ENCODE measurements at places on chromosomes 16 and 17. TPM values are rescaled to one million over a fixed set of nuclear protein-coding genes. Genes with fewer than 3 reads are reported as not detected.

ADAP2 gene
- total RNA-seq: 4.9 TPM

GRCh38 chr17:45429339-45430005, 3.2 kb downstream of the ARHGAP27 start:
- no peaks in the 10 kb centered on the region for H3K36me3 ChIP-seq
- no peaks in the 10 kb centered on the region for H3K27me3 ChIP-seq
- H3K27ac ChIP-seq: no peak overlapping the region
- no peak for DNase-seq
- H3K4me1 ChIP-seq: peaks cover 11% of the 10 kb centered on the region

GRCh38 chr17:61330174-61331150, 69.2 kb upstream of the TBX2 start:
- H3K4me1 ChIP-seq: no peaks in the 10 kb centered on the region
- no peak overlapping the region for H3K4me3 ChIP-seq
- no peaks in the 10 kb centered on the region for H3K27me3 ChIP-seq
- no peaks in the 10 kb centered on the region for H3K36me3 ChIP-seq
- no peak overlapping the region for H3K27ac ChIP-seq

DNA sequence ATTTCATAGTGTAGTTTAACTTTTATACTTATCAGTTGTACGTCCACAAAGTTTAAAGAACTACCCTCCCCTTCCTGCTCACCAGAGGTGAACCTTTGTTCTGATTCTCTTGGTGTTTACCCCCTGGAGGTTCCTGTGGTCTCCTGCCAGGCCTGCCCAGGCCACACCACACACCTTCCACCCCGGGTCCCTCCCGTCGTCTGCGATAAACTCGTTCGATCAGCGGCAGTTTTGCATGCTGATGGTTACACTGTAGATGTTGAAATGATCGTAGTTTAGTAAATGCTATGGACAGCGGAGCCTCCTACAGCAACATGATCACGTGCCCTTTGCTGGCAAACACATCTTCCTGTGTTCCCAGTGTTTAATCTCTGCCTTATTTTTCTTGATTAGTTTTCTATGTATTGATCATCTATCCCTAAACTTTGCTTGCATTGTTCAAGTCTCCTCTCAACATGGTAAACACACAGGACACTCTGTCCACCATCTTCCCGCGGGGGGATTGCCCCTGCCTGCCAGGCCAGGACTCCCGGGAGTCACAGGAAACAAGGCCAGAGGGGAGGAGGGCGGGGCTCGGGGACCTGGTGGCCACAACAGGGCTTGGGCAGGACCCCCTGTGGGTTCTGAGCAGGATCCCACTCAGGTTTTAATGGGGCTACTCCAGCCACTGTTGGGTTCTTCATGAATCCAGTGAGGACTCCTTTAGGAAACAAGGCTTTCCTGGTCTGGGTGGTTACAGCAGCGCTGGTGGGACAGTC, 2.8 kb upstream of the ACSF3 start:
- H3K36me3 ChIP-seq: no peaks in the 10 kb centered on the region
- H3K4me3 ChIP-seq: no peak overlapping the region
- no peak for DNase-seq
- H3K27me3 ChIP-seq: peaks cover 3% of the 10 kb centered on the region
- peaks cover 15% of the 10 kb centered on the region for H3K4me1 ChIP-seq

KRTAP9-2 gene
- total RNA-seq: not detected

- peaks cover 8% of the 10 kb centered on the region for H3K36me3 ChIP-seq
- H3K27ac ChIP-seq: no peak overlapping the region
- H3K4me1 ChIP-seq: peaks cover 20% of the 10 kb centered on the region
- DNase-seq: no peak
Measured at GRCh38 chr16:85002608-85003007, 8.7 kb downstream of the ZDHHC7 start.

DNA sequence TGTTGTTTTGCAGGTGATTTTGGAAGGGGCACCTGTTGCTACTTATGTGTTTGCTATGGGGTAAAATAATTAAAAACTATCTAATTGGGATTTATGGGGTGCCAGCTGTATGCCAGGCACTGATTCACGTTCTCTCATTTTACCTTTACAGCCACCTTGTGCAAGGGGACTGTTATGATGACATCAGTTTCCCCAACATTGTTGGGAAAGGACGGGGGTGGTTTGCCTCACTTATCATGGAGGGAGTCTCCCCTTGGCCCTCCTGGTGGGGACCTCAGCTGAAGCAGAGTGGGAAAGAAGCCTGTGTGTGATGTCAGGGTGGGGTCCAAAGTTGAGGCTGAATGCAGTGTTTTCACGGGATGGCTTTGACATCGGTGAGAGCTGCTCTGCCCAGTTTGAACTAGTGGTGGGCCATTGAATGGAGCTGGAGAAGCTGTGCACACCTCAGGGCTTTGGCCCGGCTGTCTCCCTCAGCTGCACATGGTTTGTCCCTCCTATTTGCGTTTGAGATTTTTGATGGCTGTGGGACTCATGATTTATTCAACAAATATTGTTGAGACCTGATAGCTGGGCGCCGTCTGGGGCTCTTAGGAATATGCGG, 36.1 kb downstream of the CMIP start:
- H3K4me1 ChIP-seq: peaks cover 25% of the 10 kb centered on the region
- H3K27me3 ChIP-seq: no peaks in the 10 kb centered on the region
- H3K4me3 ChIP-seq: no peak overlapping the region
- H3K27ac ChIP-seq: no peak overlapping the region

GRCh38 chr16:30068750-30069610, 3.4 kb downstream of the ALDOA start:
- H3K27ac ChIP-seq: peak overlapping the region; percentile 22
- H3K4me3 ChIP-seq: no peak overlapping the region
- peak; percentile 54 for DNase-seq
- H3K4me1 ChIP-seq: peaks cover 30% of the 10 kb centered on the region
- no peaks in the 10 kb centered on the region for H3K27me3 ChIP-seq

DNA sequence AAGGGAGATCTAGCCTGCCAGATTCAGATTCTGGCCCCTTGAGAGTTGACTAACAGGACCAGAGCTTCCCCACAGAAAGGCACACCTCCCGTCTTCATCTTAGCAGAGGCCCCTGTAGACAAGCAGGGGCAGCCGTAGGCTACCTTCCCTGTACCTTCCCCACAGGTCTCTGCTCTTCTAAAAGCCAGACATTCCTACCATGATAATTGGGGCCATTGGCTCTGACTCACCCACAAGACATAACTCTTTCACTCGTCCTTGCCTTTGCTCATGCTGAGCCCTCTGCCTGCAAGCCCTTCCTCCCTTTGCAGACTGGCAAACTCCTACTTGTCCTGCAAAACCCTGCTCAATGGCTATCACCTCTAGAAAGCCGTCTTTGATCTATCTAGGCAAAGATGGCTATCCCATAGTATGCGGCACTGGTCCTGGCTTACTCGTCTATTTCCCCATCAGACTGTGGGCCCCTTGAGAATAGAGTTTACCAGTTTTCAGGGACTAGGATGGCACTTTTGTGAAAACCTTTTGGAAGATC, 43.8 kb downstream of the PIMREG start:
- H3K4me1 ChIP-seq: no peaks in the 10 kb centered on the region
- H3K27me3 ChIP-seq: no peaks in the 10 kb centered on the region
- no peak overlapping the region for H3K4me3 ChIP-seq
- no peak overlapping the region for H3K27ac ChIP-seq
- no peaks in the 10 kb centered on the region for H3K36me3 ChIP-seq

- no peak for DNase-seq
- H3K4me3 ChIP-seq: no peak overlapping the region
- no peak overlapping the region for H3K27ac ChIP-seq
- no peaks in the 10 kb centered on the region for H3K36me3 ChIP-seq
- H3K27me3 ChIP-seq: no peaks in the 10 kb centered on the region
Measured at GRCh38 chr17:20852239-20852989, 190.4 kb downstream of the USP22 start.

DNA sequence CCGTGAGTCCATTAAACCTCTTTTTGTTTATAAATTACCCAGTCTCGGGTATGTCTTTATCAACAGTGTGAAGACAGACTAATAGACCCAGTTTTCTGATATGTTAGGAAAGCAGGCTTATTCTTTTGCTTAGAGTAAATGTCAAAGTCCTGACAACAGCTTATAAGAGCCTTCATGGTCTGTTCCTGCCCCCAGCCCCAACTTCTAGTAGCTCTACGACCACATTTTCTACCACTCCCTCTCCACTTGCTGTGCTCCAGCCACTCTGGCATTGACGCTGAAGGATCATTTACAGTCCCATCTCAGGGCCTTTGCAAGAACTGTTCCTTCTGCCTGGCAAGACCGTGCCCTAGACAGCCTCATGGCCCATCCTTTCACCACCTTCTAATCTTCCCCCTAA, 104.6 kb upstream of the GPR139 start:
- no peaks in the 10 kb centered on the region for H3K36me3 ChIP-seq
- no peaks in the 10 kb centered on the region for H3K4me1 ChIP-seq
- no peak overlapping the region for H3K27ac ChIP-seq
- no peak for DNase-seq
- H3K4me3 ChIP-seq: no peak overlapping the region
- H3K27me3 ChIP-seq: no peaks in the 10 kb centered on the region

DNA sequence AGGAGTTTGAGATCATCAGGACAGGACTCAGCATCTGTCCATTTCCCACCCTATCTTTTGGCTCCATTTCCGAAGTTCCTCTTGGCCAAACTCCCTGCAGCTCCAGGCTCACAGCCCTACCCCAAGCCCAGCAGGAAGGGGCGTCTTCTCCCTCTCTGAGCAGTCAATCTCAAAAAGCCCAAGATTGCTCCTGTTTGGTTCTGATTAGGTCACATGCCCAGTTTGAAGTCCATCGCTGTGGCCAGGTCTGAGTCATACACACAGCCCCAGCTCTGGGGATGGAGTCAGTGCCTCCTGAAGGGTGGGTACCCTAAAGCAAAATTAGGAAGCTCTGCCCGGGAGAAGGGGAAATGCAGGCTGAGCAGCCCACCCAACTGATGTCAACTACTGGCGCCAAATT, 23.9 kb downstream of the SNX20 start:
- H3K4me3 ChIP-seq: no peak overlapping the region
- no peak overlapping the region for H3K27ac ChIP-seq
- no peaks in the 10 kb centered on the region for H3K27me3 ChIP-seq
- H3K4me1 ChIP-seq: no peaks in the 10 kb centered on the region
- no peak for DNase-seq
- H3K36me3 ChIP-seq: no peaks in the 10 kb centered on the region

- no peaks in the 10 kb centered on the region for H3K27me3 ChIP-seq
- H3K36me3 ChIP-seq: peaks cover 15% of the 10 kb centered on the region
- H3K4me1 ChIP-seq: peaks cover 26% of the 10 kb centered on the region
- no peak overlapping the region for H3K4me3 ChIP-seq
Measured at GRCh38 chr17:43175213-43176118, 4.5 kb downstream of the NBR1 start.

DNA sequence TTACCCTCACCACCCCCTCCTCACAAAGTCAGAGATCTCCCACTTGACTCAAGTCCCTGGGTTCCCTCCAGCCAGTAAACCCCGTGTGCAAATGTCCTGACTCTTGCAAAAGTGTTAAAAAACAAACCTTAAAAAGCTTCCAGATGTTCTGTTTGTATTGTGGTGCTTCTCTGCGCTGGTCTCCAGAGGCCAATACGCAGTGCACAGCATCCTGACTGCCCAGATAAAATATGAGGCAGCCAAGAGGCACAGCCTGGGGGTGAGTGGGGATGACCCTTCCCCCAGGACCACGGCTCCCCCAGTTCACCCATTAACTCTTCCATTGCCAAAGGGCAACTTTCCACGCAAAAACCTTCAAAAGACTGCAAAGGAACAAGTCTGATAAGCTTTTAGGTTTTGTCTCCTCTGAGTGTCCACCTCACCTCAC, 291.8 kb downstream of the SOX9 start:
- no peak for DNase-seq
- no peaks in the 10 kb centered on the region for H3K36me3 ChIP-seq
- no peak overlapping the region for H3K27ac ChIP-seq
- H3K27me3 ChIP-seq: no peaks in the 10 kb centered on the region
- H3K4me1 ChIP-seq: no peaks in the 10 kb centered on the region
- no peak overlapping the region for H3K4me3 ChIP-seq

GRCh38 chr16:30395992-30396585, 869 bp downstream of the ZNF48 start:
- H3K27ac ChIP-seq: peak overlapping the region; percentile 71
- DNase-seq: no peak
- H3K27me3 ChIP-seq: no peaks in the 10 kb centered on the region
- peak overlapping the region; percentile 80 for H3K4me3 ChIP-seq

DNA sequence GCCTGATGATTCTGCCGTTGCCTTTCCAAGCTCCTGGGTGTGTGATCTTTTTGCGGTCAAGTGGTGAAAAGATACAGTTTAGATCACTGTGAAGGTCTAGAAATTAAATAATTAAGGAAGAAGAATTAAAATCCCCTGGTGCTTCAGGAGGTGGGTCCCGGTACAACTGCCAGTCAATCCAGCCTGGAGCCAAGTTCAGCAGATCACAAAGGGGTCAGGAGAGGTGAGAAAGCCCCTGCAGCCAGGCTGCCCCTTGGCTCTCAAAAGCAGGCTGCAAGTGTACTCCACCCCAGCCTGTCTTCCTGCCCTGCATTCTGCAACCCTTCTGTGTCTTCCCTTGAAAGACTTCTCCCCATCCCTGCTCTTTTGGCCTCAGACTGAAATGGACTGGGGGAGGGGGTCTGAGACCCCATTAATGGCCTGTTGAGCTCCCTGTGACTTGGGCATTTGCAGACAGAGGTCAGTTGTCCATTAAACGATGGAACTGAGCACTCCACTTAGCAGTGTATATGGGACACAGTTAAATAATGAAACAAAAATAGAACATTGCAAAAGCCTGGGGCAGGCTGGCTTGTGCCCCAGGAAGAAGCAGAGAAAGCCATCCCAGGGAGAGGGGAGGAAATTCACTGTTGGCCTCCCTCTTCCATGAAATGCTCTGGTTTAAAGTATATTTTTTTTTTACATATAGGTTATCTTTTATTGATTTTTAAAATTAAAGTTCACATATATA, 15.1 kb downstream of the CACNG5 start:
- no peak for DNase-seq
- no peak overlapping the region for H3K4me3 ChIP-seq
- no peak overlapping the region for H3K27ac ChIP-seq
- H3K4me1 ChIP-seq: no peaks in the 10 kb centered on the region
- no peaks in the 10 kb centered on the region for H3K27me3 ChIP-seq

GRCh38 chr17:21300601-21301571, 16.4 kb downstream of the MAP2K3 start:
- no peak for DNase-seq
- H3K36me3 ChIP-seq: peaks cover 81% of the 10 kb centered on the region
- H3K4me3 ChIP-seq: no peak overlapping the region
- H3K27ac ChIP-seq: no peak overlapping the region
- no peaks in the 10 kb centered on the region for H3K27me3 ChIP-seq
- no peaks in the 10 kb centered on the region for H3K4me1 ChIP-seq

DNA sequence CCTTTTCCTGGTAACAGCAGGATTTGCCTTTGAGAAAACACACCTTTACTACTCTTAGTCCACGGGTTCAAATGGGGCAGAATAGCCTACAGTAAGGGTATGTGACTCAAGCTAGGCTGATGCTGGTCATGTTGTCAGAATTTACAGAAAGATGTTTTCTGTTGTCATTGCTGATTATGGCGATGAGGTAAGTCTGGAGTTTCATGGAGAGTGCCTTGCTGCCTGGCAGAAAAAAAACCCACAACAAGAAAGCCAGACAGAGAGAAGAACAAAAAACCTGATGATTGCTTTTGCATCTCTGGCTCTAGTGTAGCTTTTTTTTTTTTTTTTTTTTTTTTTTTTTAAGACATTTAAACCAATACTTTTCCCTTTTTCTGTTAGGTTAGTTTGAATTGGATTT, 47.9 kb downstream of the SLC6A4 start:
- no peaks in the 10 kb centered on the region for H3K36me3 ChIP-seq
- no peak overlapping the region for H3K27ac ChIP-seq
- DNase-seq: no peak
- no peaks in the 10 kb centered on the region for H3K4me1 ChIP-seq
- H3K4me3 ChIP-seq: no peak overlapping the region

MARCHF10 gene
- total RNA-seq: 0.29 TPM

GRCh38 chr17:79633154-79633553, 22.3 kb upstream of the RBFOX3 start:
- H3K36me3 ChIP-seq: no peaks in the 10 kb centered on the region
- DNase-seq: no peak
- H3K4me1 ChIP-seq: no peaks in the 10 kb centered on the region
- H3K27ac ChIP-seq: no peak overlapping the region

ACSM2A gene
- total RNA-seq: not detected

Measured in naive thymus-derived CD4-positive, alpha-beta T cell (primary cell).